ENCODE measurements at places on chromosomes 1 and 21.

DNA sequence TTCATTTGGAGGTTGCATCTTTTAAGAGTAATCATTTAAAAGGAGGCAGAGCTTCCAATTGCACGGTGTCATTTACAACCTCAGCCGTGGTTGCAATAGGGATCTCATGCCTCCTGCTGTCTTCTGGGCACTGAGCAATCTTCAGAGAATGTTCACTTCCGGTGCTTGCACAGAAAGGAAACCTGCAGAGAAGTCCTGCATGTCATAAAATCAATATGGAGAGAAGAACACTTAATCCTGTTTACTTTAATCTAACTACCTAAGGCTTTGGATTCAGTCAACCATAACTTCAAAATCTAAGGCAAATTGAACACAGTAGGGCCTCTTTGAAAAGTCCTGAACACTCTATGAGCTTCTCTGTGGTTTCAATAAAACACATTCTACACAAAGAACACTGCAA lies 11.3 kb upstream of the MAP10 start:
- DNase-seq, result peak; percentile 77

DNA sequence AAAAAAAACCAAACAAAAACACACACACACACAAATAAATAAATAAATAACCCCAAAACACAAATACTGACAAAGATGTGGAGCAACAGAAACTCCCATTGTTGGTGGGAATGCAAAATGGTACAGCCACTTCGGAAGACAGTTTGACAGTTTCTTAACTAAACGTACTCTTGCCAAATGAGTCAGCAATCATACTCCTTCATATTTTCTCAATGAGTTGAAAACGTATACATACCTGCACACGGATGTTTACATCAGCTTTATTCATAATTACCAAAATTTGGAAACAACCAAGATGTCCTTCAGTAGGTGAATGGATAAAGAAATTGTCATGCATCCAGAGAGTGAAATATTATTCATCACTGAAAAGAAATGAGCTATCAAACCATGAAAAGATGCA lies 23.5 kb downstream of the ASAP3 start:
- no peak for DNase-seq

DNA sequence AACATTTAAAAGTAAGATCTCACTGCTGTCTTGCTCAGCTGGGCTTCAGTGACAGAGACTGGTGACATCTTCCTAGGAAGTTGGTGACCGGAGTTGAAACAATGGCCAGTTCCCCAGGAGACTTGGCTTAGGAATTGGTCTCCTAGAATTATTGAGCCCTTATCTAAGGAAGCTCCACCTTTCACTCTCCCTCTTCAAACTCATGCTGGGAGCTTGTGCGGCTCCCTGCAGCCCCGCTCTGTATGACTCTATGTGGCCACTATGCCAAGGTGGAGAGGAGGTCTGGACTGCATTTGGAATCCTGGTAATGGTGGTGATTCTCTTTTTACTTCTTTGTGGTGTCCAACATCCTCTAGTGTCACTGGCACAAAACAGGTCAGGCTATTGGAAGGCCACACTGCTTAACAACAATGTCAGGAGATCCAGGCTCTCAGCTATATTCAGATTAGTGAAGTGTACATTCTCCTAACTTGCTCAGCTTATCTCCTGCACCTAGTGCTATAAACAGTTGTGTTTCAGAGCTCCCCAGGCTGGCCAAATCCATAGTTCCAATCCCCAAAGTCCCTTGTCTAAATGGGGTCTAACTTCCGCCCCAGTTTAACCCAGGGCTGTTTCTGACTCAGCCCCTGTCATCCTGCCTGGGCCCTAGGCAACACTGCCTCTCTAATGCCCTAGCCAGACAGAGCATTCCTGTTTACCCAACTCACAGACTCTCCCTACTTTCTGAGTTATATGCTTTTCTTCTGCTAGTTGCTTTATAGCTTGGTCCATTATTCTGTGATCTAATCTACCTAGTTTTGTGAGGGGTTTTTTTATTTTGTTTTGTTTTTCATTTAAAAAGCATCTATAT lies 18.3 kb downstream of the ATP2B4 start:
- DNase-seq, result no peak

- peak; percentile 66 for DNase-seq
Observed at GRCh38 chr1:47710329-47711071, 272.7 kb downstream of the FOXD2 start.

DNA sequence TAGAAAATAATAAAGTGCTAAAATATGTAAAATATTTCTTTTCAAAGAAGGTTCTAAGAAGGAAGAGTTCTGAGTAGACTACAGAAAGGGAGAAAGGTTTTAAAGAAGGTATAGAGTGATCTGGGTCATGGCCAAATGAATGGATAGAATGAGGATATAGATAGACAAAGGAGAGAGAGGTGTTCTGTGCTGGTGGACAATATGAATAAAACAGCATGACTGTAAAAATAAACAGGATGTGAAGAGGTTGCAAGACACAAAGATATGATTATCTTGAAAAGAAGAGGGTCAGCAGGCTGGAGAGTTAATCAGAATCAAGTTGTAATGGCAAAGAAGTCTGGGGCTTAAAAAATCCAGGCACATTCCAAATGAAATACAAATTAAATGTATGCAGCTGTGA lies 86.7 kb upstream of the GNG4 start:
- no peak for DNase-seq

- DNase-seq, result no peak
Observed at GRCh38 chr1:230394134-230394533, 32.0 kb downstream of the PGBD5 start.

GRCh38 chr1:195804547-195804946 lies 803.7 kb downstream of the KCNT2 start:
- DNase-seq, result no peak

DNA sequence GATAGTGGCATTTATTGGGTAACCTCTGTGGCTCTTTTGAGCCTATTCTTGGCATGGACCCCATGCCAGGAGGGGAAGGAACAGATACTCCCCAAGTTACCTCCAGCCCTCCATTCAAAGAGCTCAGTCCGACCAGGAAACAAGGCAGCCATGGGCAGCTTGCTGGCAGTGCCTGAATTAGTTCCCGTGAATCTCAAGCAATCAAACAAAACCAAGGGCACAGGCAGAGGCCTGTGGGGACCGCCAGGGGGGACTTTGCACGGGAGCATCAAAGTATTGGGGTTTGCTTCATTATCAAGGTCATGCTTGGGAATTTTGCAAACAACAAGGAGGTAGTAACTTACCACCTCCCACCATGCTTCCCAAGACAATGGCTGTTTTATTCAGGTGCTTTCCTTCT lies 81.2 kb upstream of the IFFO2 start:
- DNase-seq, result no peak

- no peak for DNase-seq
Observed at GRCh38 chr1:78289603-78290002, 201.2 kb upstream of the PTGFR start.

Measured in NCI-H82 (cell line).